Stimulated activated CD8-positive, alpha-beta memory T cell treated with anti-CD3 and anti-CD28 coated beads, Interleukin-15, amount 100 ng/mL, for 1 hour (primary cell): ENCODE measurements at places on chromosomes 3 and 15.

- no peak for DNase-seq
Observed at GRCh38 chr3:171377859-171378258, 82.3 kb downstream of the TNIK start.

GRCh38 chr3:123907720-123908119 is 23.6 kb upstream of the MYLK start:
- DNase-seq, result no peak

DNA sequence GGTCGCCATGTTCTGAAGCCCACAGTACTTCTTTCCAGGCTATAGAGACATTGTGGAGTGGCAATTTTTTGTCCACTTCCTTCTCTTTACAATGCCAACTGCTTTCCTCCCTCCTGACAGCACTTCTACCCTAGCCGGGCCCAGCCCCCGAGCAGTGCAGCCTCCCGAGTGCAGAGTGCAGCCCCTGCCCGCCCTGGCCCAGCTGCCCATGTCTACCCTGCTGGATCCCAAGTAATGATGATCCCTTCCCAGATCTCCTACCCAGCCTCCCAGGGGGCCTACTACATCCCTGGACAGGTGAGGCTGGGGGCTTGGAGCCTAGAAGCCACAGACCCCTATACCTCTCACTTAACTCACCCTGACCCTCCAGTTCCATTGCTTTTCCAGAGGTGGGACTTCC is 2.8 kb downstream of the EIF4G1 start:
- no peak for DNase-seq

GRCh38 chr3:175270198-175270837 is 411.2 kb downstream of the NAALADL2 start:
- DNase-seq, result no peak

GRCh38 chr3:63945558-63946096 is 33.4 kb upstream of the SCAANT1 start:
- no peak for DNase-seq

DNA sequence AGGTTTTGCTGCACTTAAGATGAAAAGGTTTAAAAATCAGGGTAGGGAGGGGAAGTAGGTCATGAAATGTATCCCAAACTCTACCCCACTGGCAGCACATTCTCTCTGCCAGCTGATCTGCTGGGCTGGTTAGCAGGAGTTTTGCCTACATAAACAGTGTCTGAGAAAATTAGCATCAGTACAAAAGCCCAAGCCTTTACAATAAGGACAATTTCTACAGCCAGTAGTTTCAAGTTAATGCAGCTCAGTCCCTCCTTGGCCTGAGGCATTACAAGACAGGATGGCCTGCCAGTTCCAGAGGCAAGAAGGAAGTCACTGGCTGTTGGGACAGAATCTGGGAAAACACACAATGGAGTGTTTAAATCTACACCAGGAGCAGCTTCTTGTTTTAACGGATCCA is 32.8 kb downstream of the NCEH1 start:
- no peak for DNase-seq
